Lower lobe of right lung (tissue), 2 donors: ENCODE measurements at places on chromosomes 6 and 20. TPM values are rescaled to one million over a fixed set of nuclear protein-coding genes. Genes with fewer than 3 reads are reported as not detected.
A peak's percentile ranks its signal among the peaks of the same experiment; 100 is the strongest.

DNA sequence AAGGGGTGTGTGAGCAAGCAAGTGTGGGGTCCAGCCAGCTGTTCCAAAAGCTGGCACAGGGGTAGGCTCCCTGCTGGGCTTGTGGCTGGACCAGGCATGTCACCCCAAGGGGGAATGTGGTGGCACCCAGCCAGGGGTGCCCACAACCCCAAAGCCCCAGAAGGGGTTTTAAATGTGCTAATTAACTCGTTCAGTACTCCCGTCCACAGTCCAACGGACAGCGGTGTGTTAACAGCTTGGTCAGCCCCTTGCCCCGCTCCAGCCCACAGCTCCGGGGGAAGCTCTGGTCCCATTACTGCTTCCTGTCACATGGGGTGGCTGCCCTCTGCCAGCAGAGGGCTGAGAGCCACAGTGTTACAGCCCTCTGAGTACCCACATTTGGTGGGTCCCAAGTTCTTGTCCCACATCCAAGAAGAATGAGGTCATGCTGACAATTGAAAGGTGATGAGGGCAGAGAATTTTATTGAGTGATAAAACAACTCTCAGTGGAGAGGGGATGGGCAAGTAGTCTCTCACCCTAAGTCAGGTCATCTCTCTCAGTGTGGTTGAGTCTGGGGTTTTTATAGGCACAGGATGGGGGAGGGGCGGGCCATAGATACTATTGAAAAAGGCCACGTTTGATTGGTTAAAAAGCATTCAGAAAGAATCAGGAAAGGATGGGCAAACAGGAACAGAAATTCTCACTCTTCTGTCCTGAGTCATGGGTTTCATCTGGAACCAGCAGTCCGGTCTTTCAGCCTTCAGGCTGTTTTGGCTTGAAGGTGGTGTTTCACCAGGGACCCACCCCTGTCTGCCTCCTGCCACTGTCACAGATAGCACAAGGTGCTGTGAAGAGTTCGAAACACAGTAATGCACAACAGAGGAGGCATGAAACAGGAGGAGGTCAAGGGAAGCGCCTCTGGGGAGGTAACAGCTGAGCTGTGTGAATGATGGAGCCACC is 238.5 kb downstream of the NFATC2 start:
- H3K4me1 ChIP-seq: peaks cover 7% of the 10 kb centered on the region
- H3K27me3 ChIP-seq: peaks cover 14% of the 10 kb centered on the region
- no peaks in the 10 kb centered on the region for H3K36me3 ChIP-seq
- H3K4me3 ChIP-seq: no peak overlapping the region
- H3K27ac ChIP-seq: no peak overlapping the region
- DNase-seq: no peak

DNA sequence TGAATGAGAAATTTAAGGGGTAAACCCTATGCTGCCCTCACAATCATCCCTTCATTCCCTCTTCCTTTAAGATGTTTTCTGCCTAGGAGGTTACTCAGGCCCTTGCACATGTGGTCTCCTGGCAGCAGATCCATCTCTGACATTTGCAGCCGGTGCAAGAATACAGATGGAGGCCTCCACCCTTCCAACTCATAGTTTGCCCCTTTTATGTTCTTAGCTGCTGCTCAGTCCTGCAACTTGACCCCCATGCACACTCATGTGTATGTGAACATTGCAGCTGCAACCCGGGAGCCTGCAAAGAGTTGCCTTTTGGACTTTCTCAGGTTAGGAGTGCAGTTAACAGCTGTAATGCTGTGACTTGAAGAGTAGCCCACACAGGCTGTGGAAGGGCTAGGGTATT is 131.9 kb upstream of the SGK1 start:
- H3K27ac ChIP-seq: no peak overlapping the region
- H3K4me3 ChIP-seq: no peak overlapping the region
- H3K36me3 ChIP-seq: no peaks in the 10 kb centered on the region
- DNase-seq: no peak
- no peaks in the 10 kb centered on the region for H3K27me3 ChIP-seq
- H3K4me1 ChIP-seq: no peaks in the 10 kb centered on the region

DNA sequence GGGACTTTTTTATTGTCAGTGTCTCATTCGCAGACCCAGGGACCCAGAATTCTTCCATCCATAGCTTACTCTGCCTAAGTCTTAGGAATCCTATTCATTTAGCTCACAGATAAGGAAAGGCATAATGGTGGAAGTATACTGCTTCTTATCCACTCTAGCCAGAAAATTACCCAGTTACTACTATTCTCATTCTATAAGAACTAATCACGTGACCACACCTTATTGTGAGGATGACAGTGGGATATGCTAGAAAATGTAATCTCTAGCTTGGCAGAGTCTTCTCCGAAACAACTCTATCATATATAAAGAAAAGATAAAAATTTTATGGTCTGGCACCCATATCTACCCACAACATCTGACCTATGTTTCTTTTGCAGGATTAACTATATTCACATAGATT is 21.2 kb downstream of the TFAP2D start:
- no peak for DNase-seq
- no peak overlapping the region for H3K4me3 ChIP-seq
- H3K27ac ChIP-seq: no peak overlapping the region
- H3K4me1 ChIP-seq: no peaks in the 10 kb centered on the region
- no peaks in the 10 kb centered on the region for H3K27me3 ChIP-seq
- H3K36me3 ChIP-seq: no peaks in the 10 kb centered on the region

DNA sequence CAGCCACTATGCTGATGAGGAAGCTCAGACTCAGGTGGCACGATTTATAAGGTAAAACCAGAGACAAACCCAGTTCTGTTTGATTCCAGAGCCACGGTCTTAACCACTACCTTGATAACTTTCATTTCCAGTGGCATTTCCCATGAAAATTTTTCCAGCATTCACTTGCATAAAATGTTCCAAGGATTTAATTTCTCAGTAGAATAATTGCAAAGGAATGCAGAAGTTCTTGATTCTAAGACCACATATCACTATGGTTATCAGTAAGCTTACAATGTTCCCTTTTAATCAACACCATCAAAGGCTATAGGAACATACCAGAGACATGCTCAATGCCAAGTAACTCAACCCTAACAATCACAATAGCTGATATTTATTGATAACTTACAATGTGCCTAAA is 306.0 kb upstream of the HS3ST5 start:
- H3K4me3 ChIP-seq: no peak overlapping the region
- H3K4me1 ChIP-seq: no peaks in the 10 kb centered on the region
- no peak overlapping the region for H3K27ac ChIP-seq

DNA sequence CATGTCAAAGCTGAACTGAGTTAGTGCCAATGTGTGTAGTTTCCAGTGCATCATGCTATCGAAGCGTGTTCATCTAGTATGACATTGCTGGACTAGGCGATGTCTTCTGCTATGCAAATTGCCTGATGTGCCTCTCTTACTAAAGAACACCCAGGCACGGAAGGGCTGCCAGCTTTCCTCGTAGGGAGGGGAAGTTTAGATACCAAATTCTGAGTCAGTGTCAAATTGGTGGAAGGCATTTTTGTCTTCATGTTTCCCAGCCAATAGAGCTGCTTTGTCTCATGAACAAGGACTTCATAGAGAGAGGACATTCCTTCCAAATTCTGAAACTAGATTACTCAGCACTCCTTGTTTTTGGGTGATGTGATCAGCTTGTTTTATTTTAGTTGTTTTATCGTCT is 320.1 kb downstream of the BTBD3 start:
- no peaks in the 10 kb centered on the region for H3K4me1 ChIP-seq
- H3K27me3 ChIP-seq: no peaks in the 10 kb centered on the region
- H3K27ac ChIP-seq: no peak overlapping the region
- H3K4me3 ChIP-seq: no peak overlapping the region
- no peaks in the 10 kb centered on the region for H3K36me3 ChIP-seq

DNA sequence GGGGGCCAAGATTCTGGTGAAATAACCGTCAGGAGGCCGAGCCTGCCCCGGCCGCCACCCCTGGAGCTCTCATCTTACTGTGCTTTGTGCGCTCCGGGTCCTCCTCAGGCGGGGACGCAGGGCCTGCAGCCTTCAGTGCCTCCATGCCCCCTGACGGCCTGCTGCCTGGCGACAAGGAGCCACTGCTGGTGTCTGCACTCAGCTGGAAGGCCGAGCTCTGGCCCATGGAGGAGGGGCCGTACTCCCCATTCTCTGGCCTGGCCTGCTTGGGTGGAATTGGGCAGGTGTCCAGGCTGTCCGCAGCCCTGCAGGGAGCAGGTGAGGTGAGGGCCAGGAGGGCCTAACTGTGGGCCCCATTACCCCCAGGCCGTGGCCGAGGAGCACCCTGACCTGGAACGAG is 5.3 kb downstream of the ZNF512B start:
- H3K27me3 ChIP-seq: no peaks in the 10 kb centered on the region
- peaks cover 9% of the 10 kb centered on the region for H3K4me1 ChIP-seq
- H3K27ac ChIP-seq: no peak overlapping the region
- no peak for DNase-seq
- peaks cover 63% of the 10 kb centered on the region for H3K36me3 ChIP-seq

- H3K27ac ChIP-seq: no peak overlapping the region
- no peak for DNase-seq
- H3K4me3 ChIP-seq: no peak overlapping the region
- no peaks in the 10 kb centered on the region for H3K36me3 ChIP-seq
- no peaks in the 10 kb centered on the region for H3K4me1 ChIP-seq
Observed at GRCh38 chr20:12371990-12372389, 454.3 kb downstream of the BTBD3 start.

GRCh38 chr6:90284236-90285041 is 12.2 kb downstream of the BACH2 start:
- peak overlapping the region; percentile 34 for H3K4me3 ChIP-seq
- peak overlapping the region; percentile 52 for H3K27ac ChIP-seq
- H3K27me3 ChIP-seq: no peaks in the 10 kb centered on the region
- DNase-seq: no peak
- peaks cover 24% of the 10 kb centered on the region for H3K4me1 ChIP-seq

- peak overlapping the region; percentile 94 for H3K27ac ChIP-seq
- peak overlapping the region; percentile 7 for H3K4me3 ChIP-seq
- H3K36me3 ChIP-seq: peaks cover 50% of the 10 kb centered on the region
- H3K27me3 ChIP-seq: no peaks in the 10 kb centered on the region
Observed at GRCh38 chr20:32201977-32202363, 5.6 kb downstream of the PLAGL2 start.

DNA sequence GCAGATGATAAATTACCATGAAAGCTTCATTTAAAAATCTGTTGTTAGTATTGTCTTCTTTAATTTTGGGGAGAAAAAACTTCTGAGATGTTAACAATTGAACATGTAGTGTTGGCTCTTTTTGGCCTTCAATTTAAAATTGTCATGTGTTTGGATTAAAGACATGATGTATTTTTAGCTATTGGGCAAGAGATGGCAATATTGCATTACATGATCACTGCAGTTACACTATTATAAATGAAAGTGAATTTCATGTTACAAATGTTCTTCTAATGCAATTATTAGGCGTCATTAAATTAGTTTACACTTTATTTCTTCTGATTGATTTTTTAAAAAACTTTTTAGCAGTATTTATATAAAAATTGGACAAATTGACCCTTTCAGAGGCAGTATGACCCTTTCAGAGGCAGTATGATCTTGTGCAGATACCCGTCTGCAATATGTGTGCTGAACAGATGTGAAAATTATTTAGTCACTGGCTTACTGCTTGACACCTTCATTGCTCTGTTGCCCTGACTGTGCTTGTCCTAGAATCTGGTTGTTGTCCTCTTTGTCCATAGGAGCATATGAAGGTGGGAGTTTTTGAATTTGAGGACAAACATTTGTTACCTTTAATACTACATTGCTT is 25.8 kb downstream of the CDKAL1 start:
- no peaks in the 10 kb centered on the region for H3K36me3 ChIP-seq
- H3K27me3 ChIP-seq: no peaks in the 10 kb centered on the region
- peaks cover 3% of the 10 kb centered on the region for H3K4me1 ChIP-seq
- H3K27ac ChIP-seq: no peak overlapping the region

GRCh38 chr6:18216411-18216810 is 47.9 kb downstream of the DEK start:
- no peaks in the 10 kb centered on the region for H3K27me3 ChIP-seq
- no peak for DNase-seq
- H3K4me3 ChIP-seq: no peak overlapping the region
- no peak overlapping the region for H3K27ac ChIP-seq
- no peaks in the 10 kb centered on the region for H3K4me1 ChIP-seq

GRCh38 chr6:14095437-14095836 is 22.1 kb upstream of the CD83 start:
- no peak overlapping the region for H3K27ac ChIP-seq
- H3K36me3 ChIP-seq: no peaks in the 10 kb centered on the region
- no peak overlapping the region for H3K4me3 ChIP-seq
- H3K27me3 ChIP-seq: no peaks in the 10 kb centered on the region
- peaks cover 17% of the 10 kb centered on the region for H3K4me1 ChIP-seq

DNA sequence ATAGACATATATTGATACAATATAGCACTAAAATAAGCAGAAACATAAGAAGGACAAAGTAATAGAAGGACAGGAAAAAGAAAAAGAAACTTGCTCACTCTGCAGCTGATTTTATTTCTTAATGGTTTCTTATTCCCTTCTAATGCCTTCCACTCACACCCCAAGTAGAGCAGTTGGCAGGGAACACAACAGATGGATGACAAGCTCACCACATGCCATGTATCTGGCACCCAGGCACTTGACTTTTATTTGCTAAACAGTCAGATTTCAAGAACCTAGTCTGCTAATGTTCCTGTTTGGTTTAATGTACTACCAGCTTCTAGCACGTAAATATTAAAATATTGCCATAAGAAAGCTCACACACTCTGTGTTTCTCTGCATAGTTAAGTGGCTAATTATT is 87.1 kb downstream of the COL19A1 start:
- H3K27ac ChIP-seq: no peak overlapping the region
- no peaks in the 10 kb centered on the region for H3K36me3 ChIP-seq
- no peaks in the 10 kb centered on the region for H3K27me3 ChIP-seq
- no peaks in the 10 kb centered on the region for H3K4me1 ChIP-seq

DNA sequence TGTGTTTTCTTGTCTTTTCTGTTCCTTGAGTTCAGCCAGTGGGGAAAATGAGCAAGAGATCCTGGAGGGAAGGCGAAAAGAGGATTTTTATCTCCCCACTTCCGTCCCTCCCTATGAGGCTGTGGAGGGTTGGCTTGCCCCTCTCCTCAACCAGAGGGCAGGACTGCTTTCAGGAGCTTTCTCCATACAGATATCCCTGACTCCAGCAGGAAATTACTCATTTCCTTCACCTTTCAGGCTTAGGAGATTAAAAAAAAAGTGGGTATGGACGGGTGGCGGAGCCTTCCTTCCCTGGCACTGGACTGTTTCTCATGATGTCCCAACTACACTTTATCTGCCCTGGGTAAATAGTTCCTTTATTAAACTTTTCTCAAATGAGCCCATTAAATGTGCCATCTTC is 241.2 kb downstream of the FRK start:
- H3K27ac ChIP-seq: no peak overlapping the region
- H3K27me3 ChIP-seq: no peaks in the 10 kb centered on the region
- no peaks in the 10 kb centered on the region for H3K4me1 ChIP-seq
- no peak for DNase-seq

- H3K4me3 ChIP-seq: no peak overlapping the region
- peaks cover 32% of the 10 kb centered on the region for H3K36me3 ChIP-seq
- H3K27me3 ChIP-seq: no peaks in the 10 kb centered on the region
- DNase-seq: no peak
- peaks cover 49% of the 10 kb centered on the region for H3K4me1 ChIP-seq
Observed at GRCh38 chr20:45370571-45371160, 7.5 kb downstream of the TP53TG5 start.

HSPA12B gene
- total RNA-seq: 36.9 TPM

E2F1 gene
- 3.9 TPM for total RNA-seq

MAS1 gene
- not detected for total RNA-seq

PPP1R11 gene
- 65.7 TPM for total RNA-seq
